PC-3 (cell line): ENCODE measurements at places on chromosomes 1 and 21.
A peak's percentile ranks its signal among the peaks of the same experiment; 100 is the strongest.

DNA sequence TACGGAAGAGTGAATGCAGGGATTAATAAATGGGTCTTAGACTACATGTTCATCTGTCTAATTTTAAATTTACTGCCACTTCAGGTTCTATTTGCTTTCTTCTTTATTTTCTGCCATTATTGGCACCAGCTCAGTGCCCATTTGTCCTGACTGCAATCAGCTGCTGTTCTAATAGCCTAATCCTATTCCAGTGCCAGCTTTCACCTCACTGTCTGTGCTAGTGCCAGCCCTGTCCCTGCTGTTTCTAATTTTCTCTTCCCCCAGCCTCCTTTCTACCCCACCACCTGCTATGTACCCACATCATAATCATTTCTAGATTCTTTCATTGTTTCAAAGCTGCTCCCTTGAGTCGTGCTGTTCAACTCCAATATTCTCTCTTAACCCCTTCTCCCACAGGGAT lies 86.4 kb downstream of the KCNK1 start:
- DNase-seq: no peak

DNA sequence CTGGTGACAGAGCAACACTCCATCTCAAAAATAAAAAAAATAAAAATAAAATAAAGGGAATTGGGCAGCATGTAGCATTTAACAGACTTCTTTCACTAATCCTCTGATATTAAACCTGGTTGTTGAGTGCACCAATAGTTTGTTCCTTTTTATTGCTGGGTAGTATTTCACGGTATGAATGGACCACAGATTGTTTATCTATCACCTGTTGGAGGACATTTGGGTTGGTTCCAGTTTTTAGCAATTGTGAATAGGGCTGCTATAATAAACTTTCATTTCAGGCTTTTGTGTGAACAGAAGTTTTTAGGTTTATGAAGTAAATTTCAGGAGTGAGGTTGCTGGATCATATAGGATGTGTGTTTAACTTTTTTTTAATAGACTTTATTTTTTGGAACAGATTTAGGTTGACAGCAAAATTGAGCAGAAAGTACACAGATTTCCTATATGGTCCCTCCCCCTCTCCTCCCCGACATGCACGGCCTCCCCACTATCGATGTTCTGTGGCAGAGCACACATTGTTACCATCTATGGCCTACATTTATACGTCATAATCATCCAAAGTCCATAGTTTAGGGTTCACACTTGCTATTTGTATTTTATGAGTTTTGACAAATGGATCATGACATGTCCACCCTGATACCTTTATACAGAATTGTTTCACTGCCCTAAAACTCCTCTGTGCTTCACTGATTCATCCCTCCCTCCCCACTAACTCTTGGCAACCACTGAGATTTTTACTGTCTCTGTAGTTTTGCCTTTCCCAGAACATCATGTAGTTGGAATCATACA lies 66.1 kb upstream of the TMPRSS2 start:
- peak; percentile 35 for DNase-seq

GRCh38 chr1:42929434-42930177 lies 29.1 kb downstream of the SLC2A1 start:
- no peak for DNase-seq

DNA sequence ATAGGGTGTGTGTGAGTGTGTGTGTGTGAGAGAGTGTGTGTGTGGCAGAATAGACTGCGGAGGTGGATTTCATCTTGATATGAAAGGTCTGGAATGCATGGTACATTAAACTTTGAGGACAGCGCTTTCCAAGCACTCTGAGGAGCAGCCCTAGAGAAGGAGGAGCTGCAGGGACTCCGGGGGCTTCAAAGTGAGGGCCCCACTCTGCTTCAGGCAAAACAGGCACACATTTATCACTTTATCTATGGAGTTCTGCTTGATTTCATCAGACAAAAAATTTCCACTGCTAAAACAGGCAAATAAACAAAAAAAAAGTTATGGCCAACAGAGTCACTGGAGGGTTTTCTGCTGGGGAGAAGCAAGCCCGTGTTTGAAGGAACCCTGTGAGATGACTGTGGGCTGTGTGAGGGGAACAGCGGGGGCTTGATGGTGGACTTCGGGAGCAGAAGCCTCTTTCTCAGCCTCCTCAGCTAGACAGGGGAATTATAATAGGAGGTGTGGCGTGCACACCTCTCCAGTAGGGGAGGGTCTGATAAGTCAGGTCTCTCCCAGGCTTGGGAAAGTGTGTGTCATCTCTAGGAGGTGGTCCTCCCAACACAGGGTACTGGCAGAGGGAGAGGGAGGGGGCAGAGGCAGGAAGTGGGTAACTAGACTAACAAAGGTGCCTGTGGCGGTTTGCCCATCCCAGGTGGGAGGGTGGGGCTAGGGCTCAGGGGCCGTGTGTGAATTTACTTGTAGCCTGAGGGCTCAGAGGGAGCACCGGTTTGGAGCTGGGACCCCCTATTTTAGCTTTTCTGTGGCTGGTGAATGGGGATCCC lies 18.3 kb upstream of the HDAC1 start:
- peak; percentile 88 for DNase-seq

DNA sequence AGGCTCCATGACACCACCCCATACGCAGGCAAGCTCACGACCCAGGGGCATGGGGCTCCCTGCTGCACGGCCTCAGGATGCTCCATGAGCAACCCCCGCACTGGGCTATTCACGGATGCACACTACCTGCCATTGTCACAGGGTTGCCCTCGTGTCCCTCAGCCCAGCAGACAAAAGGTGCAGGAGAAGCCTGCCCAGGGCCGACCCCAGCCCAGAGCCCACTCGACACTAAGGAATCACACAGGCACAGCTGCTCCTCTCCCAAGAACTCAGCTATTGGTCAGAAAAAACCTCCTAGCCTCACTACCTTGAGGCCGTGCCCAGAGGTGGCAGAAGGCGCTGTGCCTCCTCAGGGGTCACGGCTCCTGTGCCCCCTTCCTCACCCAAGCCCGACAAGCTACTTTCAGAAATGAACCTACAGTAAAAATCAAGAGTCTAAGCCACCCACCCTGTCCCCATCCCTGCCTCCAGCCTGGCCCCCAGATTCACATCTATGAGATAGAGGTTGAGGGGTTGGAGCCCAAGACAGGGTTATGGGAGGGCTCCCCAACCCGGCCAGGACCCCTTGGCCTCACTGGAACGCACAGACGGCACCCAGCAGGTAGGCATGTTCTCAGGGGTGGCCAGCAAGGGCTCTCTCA lies 6.4 kb upstream of the SPATC1L start:
- DNase-seq: no peak

- no peak for DNase-seq
Observed at GRCh38 chr1:19452221-19452663, 33.1 kb downstream of the CAPZB start.

- no peak for DNase-seq
Observed at GRCh38 chr1:9654051-9654833, 2.7 kb downstream of the PIK3CD start.

DNA sequence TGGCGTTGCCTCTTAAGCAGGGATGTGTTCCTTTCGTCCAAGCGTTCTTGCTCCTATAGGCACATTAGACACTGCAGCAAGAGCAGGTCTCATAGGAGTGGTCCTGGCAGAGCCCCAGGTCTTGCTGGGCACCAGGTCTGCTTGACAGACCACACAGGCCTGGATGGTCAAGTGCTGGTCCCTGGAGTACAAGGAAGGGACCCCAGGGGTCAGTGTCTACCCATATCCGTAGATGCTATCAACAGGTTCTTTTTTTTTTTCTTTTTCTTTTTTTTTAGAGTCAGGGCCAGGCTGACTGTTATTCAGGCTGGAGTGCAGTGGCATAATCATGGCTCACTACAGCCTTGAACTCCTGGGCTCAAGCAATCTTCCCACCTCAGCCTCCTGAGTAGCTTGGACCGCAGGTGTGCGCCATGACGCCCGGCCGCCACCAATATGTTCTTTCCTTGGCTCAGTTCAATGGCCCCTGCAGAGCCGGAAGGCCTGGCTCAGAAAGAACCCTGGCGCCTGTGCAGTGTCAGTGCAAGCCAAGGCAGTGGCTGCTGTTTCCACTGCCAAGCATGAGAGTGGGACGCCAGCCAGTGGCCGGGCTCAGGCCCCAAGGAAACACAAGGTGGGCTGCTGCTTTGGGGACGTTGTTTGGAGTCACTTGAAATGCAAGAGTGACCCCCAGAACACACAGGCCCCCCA lies 10.0 kb upstream of the TNFRSF8 start:
- DNase-seq: no peak

GRCh38 chr1:224182057-224182865 lies 779 bp upstream of the DEGS1 start:
- DNase-seq: peak; percentile 26
